Right hindlimb (tissue), 1 donor: ENCODE measurements at places on chromosomes 5 and 9.
A peak's percentile ranks its signal among the peaks of the same experiment; 100 is the strongest.

DNA sequence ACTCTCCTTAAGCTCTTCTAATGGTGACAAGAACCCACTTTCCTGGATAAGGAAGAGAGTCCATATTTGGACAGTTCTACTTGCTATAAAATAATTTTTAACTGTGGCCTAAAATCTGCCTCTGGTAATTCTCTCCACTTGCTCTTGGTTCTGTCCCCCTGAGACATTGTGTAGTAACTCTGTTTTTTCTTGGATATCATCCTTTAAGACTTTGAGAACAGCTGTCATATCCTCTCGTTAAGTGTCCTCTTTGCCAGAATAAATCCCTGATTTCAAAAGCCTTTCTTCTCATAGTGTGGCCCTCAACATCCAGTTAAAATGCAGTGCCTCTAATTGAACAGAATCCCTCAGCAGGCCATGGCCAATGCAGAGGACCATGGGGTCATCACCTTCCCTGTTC, 101.5 kb downstream of the ARHGEF28 start:
- DNase-seq, result no peak

DNA sequence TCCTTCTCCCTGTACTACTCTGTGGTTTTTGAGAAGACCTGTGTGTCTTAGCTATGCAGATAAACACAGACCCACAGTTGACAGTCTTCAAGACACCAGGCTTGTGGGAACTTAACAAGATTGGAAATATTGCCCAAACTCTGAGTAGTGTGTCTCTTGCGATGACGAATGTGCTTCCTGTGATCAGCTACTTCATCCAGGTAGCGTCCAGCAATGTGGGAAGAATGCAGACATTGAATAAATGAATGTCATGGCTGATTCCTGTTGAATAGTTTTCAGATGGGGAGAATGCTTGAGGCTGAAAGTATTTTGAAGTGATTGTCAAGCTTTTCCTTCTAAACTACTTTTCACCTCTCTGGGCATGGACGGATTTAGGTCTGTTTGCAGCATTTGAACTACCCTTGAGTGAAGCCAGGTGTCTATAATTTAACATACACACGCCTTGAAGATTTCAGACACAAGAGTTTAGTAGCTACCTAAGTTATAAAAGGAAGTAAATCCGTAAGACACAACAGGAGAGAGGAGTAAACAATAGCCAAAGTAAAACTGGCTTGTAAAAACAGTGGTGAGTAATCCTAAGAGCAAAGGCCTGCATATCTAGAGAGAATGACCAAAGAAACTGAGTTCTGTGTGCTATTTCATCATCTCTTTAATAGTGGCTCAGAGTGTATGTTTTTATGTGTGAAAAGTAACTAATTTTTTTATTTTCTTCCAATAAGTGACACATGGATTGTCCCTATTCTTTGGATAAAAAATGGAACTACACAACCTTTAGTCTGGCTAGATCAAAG, 30.0 kb upstream of the ARL14EPL start:
- DNase-seq, result no peak

GRCh38 chr9:14511452-14511851, 181.8 kb downstream of the ZDHHC21 start:
- DNase-seq, result no peak

DNA sequence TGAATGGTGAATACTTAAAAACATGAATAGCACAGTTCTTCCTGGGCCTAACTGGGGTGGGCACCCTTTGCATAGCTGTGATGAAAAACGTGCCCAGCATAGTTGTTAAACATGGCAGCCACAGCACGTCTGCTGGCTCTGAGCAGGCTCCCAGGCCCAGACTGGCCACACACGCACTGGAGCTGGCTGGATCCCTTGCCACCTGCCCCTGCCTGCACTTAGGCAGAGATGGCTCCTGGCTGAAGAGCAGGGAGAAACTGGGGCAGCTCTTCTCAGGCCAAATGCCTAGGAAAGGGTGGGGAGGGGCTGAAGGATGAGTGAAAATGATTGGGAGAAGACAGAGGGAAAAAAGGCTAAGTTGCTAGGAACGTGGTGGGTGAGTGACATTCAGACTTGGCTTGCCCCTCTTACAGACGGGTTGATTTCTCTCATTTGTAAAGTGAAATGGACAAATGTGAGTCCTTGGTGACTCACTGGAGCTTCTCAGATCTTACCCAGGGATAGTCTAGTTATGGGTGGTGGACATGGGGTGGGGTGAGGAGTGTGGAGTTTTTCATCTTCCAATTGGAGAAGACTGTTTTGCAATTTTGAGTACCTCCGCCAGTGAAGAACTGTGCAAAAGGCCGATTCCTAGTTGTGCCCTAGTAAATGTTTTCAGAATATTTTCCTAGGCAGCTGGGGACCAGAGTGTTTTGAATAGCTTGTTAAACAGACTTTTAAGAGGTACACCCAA, 42.4 kb downstream of the TRIO start:
- DNase-seq, result no peak

GRCh38 chr9:109499631-109500410, 1.7 kb upstream of the PTPN3 start:
- peak; percentile 63 for DNase-seq

- DNase-seq, result peak; percentile 13
Observed at GRCh38 chr5:565782-566440, 41.7 kb upstream of the SLC9A3 start.

GRCh38 chr5:28226407-28226806, 1188.0 kb upstream of the CDH9 start:
- no peak for DNase-seq

GRCh38 chr5:42655982-42656650, 100.5 kb upstream of the CCDC152 start:
- DNase-seq, result no peak

GRCh38 chr5:157431544-157432200, 28.3 kb upstream of the NIPAL4 start:
- no peak for DNase-seq

DNA sequence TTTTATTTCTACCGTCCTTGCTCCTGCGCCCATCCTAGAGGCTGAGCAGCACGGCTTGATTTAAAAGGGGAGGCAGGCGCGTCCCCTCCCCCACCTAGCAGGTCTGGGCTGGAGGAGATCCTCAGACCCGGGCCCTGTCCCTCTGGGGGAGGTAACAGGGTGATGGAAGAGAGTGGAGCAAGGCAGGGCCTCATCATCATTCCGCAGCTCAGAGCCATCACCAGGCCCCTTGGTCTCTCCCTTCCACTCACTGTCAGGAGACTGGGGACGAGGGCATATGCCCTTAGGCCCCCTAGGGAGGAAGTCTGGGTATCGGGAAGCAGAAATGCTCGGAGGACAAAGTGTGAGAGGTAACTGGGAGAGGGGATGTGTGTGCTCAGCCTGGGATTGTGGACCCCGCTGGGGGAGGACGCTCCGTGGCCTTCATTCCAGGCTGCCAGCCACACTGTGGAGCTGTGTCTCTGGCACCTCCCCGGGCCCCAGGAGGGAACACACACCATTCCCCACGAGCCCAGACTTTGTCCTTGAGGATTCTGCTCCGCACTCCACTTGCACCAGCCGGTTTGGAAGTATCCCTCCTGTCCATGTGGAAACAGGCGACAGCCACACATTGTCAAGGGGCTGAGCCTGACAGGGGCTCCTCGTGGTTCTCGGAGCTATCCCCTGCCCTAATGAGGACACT, 761 bp downstream of the REEP2 start:
- DNase-seq, result no peak

GRCh38 chr5:81167544-81167943, 65.6 kb upstream of the CKMT2 start:
- DNase-seq, result no peak

DNA sequence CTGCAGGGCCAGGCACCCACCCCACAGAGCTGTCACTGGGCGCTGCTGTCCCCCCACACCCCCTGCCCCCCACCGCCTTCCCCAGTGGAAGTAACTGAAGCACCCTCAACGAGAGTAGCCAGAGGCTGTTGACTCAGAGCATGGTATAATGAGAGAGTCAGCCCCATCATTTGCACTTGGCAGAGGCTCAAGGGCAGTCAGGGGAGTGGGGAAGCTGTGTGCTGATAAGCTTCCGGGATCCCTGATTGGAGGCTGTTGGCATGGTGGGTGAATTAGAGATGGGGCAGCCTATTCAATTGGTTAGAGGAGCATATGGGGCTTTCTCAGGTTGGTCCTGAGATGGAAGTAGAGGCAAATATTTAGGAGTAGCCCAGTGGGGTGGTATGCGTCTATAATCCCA, 77.1 kb upstream of the GOLM1 start:
- DNase-seq, result no peak

DNA sequence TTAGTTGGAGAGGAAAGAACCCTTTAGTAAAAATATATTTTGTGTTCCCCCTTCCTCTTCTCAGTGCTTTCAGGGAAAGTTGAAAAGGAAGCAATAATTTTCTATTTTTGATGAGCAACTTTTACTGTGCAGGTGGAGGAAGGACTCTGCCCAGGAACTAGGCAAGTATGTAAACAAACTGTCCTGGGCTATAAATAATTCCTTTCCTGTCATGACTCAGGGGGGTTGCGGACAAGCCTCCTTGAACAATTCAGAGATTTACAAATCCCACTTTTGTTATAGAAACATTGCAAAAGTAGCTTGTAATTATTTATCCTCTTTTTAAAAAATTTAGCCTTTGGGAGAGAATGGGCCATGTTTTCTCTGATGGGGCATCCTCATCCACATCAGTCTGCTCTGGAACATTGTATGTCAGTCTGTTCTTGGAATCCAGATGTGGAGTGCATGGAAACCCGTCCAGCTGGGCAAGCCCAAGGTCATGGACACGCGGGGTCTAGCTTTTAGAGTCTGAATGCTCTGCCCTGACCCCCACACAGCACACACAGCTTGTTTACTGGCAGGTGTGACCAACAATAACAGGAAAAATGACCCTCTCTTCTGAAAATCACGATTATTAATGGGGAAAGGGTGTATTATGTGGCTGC, 127.6 kb downstream of the GADD45G start:
- DNase-seq, result no peak

DNA sequence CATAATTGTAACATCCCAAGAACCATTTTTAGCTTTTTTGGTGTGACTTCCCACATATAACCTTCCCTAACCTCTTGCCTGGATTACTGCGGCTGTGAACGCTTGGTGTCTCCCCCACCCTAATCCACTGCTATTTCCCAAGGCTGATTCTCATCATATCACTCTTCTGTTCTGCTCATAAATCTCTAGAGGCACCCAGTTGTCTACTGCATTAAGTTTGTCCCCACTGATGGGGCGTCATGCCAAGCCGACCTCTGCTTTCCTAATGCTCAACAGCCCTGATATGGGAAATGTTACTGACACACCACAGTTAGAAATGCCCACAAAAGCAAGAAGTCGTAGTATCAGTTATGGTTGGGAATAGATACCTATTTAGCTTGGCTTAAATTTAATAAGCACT, 24.4 kb downstream of the NPR3 start:
- DNase-seq, result no peak

DNA sequence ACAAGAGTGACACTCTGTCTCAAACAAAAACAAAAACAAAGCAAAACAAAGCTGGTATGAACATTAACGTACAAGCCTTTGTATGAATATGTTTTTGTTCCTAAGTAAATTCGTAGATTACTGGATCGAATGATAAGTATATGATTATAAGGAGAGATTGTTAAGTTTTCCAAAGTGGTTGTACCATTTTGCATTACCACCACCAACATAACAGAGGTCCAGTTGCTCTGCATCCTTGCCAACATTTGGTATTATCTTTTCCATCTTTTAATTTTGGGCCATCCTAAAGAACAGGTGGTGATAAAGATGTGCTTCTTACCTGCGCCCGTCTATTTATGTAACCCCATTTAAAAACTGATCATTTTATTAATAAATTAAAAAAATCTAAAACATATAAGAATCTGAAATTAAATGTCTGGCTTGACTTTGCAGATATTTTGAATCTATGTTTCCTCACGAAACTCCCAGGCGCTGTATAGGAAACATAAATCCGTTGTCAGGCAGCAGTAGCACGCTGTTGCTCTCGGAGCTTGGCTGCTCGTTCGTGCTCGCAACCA, 593 bp upstream of the NAA35 start:
- DNase-seq, result no peak

- no peak for DNase-seq
Observed at GRCh38 chr5:133454442-133454841, 157.9 kb downstream of the FSTL4 start.

- DNase-seq, result no peak
Observed at GRCh38 chr9:102779356-102779755, 215.8 kb upstream of the CYLC2 start.

GRCh38 chr9:76200315-76200714, 193.9 kb downstream of the RFK start:
- DNase-seq, result no peak

DNA sequence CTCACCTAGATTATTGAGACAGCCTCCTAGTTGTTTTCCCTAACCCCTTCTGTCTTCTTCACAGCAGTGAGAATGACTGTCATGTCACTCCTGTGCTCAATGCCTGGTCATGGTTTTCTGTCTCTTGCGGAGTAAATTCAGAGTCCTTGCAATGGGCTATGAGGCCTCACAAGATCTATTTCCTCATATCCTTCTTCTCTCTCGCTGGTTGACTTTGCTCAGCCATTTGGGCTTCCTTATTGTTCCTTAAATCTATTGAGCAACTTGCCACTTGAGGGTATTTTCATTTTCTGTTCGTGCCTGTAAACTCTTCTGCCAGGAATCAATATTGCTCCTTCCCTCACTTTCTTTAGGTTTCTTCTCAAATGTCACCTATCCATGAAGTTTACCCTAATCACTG, 9.0 kb downstream of the PPP3R2 start:
- DNase-seq, result no peak

- DNase-seq, result no peak
Observed at GRCh38 chr9:14153310-14153720, 160.6 kb downstream of the NFIB start.

DNA sequence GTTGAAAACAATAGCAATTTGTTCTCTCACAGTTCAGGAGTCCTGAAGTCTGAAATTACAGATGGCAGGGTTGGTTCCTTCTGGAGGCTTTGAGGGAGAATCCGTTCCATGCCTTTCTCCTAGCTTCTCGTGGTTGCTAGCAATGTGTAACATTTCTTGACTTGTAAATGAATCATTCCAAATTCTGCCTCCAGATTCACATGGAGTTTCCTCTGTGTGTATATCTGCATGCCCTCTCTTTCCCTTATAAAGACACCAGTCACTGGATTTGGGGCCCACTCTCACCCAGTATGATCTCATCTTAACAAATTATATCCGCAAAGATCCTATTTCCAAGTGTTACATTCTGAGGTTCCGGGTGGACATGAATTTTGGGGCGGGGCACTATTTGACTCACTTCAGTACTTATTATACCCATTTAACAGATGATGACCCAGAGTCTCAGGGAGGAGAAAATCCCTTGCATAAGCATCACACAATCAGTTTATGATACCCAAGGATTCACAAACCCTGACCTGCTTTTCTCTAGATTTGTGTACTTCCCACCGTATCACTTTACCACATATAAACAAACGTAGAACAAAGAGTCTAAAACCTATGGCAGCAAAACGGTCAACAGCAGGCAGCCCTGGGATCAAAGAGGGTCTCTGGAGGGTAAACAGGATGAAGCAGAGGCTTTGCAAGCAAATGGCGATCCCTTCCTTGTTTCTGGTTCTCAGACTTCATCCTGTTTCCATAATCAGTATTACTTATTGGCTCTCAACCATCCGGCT, 93.7 kb downstream of the C9orf152 start:
- no peak for DNase-seq

GRCh38 chr5:34043099-34043876, at the start of gene C1QTNF3:
C1QTNF3 (minus strand) TSS chr5:34043213; CDS start chr5:34043125, 88 bp downstream.
- peak; percentile 89 for DNase-seq
